ENCODE measurements at places on chromosomes 12 and 14.

DNA sequence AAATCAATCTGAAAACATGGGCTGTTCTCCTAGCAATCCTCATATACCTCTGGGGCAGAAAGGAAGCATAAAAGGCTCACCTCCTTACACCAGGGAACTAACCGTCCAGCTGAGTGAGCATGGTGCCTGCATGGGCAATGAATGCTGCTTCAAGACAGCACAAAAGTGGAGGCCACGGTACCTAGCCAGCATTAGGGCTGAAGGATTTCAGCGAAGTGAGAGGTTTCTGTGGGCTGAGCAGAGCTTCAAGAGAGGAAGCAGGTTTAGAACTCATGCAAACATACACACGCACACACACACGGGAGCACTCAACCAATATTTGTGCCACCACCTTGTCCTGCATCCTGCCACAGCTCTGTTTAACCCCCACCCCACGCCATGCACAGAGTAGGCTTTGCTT is 838.5 kb upstream of the TMEM132C start:
- DNase-seq, result no peak

GRCh38 chr14:103828315-103828967 is 18.9 kb downstream of the PPP1R13B start:
- no peak for DNase-seq

GRCh38 chr12:6205144-6205539 is 4.9 kb downstream of the CD9 start:
- DNase-seq, result no peak

DNA sequence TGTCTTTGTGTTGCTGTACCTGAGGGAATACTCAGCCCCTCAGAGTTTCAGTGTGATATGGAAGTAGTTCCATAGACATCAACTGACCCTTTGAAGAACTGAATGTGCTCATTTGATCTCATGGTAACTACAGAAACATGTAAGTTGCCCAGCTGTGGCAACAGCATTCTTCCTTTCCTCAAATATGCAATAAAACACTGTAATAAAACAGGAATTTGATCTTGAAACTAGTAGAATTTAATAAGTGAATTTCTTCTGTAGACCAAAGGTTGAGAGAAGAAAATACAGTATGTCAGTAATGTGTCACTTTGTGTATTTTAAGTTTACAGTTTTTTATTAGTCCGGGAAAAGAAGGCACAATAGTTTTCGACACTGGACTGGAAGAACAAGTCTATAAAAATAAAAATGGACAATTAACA is 31.9 kb downstream of the KCTD10 start:
- DNase-seq, result no peak

GRCh38 chr14:66074537-66074936 is 411.6 kb upstream of the CCDC196 start:
- DNase-seq, result no peak

DNA sequence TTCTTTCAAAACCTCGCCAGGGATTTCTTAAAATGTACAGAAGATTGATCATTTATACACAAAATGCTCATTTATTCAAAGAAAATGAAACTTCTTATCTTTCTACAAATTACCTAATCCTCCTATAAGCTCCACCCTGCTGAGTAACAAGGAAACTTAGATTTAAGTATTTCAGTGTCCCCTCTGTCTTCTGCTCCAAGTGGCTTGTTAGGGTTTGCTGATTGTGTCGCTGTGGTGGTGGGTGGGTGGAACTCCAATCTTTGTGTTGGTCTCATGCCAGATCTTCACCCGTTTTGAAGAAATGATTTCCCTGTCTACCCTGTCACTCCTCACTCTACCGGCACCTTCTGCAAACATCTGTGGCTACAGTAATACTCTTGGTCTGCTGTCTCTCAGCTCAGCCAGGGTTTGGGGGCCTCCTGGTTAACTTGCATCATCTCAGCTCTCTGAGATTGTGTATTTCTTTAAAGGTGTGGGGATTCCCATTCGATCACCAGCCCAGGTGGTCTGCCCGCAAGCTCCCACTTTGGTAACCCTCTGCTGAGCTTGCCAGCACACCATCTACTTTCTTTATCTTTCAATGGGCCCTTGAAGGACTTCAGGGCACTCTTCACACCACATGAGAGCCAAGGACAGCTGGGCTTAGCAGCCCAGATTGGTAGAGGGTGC is 73.8 kb downstream of the DRAM1 start:
- no peak for DNase-seq

GRCh38 chr14:31207287-31207754 is 272 bp downstream of the HECTD1 start:
- DNase-seq, result no peak

GRCh38 chr14:103825101-103825500 is 22.3 kb downstream of the PPP1R13B start:
- no peak for DNase-seq

GRCh38 chr14:81192594-81192993 is 28.2 kb downstream of the GTF2A1 start:
- DNase-seq, result no peak

GRCh38 chr12:121085506-121086353 is 46.7 kb upstream of the OASL start:
- DNase-seq, result no peak

- no peak for DNase-seq
Observed at GRCh38 chr12:39723831-39724230, 104.2 kb upstream of the ABCD2 start.

DNA sequence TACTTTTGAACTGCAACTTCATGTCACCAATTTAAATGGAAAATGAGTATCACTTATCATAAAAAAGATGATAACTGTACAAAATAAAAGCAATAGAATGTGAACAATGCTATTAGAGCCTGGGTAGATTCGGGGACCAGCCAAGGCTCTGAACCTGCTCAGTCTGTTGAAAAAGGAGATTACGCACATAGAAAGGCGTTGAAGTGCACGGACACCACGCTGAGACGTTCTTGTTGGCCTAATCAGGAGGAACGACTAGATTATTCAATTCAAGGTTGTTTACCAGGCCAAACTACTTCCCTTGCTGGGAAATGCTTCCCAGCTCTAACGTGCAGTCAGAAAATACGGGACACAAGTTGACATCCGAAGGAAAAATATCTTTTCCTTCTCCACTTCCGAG is 23.5 kb upstream of the BDKRB1 start:
- no peak for DNase-seq

- DNase-seq, result no peak
Observed at GRCh38 chr12:32600681-32601080, 78.4 kb upstream of the DNM1L start.

DNA sequence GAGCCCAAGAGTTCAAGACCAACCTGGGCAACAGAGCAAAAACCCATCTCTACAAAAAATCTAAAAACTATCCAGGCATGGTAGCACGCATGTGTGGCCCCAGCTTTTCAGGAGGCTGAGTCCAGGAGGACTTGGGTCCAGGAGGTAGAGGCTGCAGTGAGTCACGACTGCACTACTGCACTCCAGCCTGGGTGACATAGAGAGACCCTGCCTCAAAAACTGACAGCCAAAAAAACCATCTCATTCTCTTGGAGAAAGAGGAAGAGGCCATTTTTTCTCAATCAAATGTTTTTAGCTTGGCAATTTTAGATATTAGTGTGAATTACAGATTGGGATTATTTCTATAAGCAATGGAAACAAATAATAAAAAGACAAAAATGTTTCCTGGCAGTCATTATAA is 38.2 kb downstream of the ZFC3H1 start:
- no peak for DNase-seq

DNA sequence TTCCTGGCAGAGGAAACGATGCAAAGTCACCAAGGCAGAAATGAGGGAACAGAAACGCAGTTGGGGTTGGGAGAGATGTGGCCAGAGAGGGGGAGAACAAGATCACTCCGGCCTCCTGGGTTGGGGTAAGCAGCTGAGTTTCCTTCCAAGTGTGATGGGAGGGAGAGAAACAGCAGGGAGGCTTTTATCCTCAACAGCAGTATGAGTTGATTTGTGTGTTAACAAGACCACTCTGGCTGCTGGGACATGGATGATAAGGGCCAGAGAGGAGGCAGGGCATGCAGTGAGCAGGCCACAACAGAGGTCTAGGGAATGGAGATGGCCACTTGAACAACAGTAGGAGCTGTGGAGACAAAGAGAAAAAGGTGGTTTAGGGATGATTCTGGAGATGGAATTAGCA is 66.8 kb downstream of the GLRX5 start:
- no peak for DNase-seq

- DNase-seq, result no peak
Observed at GRCh38 chr12:55043542-55043941, 23.8 kb downstream of the NEUROD4 start.

- no peak for DNase-seq
Observed at GRCh38 chr12:74066476-74066875, 471.2 kb upstream of the ATXN7L3B start.

DNA sequence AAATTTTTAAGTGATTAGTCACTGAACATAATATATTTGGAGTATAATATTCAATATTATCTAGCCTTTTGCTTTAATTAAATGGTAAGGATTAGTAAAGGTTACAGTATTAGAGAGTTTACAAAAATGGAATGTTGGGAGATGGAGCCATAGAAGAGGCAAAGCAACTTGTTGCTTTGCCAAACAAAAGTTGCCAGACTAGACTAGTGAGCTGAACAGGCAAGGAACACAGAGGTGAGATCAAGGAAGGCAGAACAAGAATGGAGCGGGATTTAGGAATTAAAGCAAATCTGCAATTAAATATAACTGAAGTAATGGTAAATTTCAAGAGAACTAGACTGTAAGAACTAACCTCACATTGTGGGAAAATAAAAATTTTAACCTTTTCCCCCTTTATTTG is 5.1 kb downstream of the ARF6 start:
- DNase-seq, result no peak

DNA sequence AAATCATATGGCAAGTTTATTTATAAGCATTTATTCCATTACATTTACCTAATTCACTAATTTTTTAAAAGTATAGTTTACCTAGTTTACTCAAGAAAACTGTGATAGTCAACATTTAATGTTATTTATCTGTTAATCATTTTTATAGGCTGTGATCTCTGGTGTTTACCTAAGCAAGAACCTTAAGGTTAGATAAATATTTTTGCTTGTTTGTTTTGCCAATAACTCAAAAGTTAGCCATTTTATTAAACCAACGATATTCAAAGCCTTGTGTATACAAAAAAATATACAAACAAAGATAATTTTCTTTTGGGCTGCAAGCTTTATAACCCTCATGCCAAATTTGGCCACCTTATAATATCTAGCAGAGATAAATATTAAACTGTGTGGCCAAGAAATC is 157.3 kb downstream of the SLCO1B3 start:
- no peak for DNase-seq

GRCh38 chr14:95185033-95185766 is 27.9 kb upstream of the DICER1 start:
- DNase-seq, result no peak

DNA sequence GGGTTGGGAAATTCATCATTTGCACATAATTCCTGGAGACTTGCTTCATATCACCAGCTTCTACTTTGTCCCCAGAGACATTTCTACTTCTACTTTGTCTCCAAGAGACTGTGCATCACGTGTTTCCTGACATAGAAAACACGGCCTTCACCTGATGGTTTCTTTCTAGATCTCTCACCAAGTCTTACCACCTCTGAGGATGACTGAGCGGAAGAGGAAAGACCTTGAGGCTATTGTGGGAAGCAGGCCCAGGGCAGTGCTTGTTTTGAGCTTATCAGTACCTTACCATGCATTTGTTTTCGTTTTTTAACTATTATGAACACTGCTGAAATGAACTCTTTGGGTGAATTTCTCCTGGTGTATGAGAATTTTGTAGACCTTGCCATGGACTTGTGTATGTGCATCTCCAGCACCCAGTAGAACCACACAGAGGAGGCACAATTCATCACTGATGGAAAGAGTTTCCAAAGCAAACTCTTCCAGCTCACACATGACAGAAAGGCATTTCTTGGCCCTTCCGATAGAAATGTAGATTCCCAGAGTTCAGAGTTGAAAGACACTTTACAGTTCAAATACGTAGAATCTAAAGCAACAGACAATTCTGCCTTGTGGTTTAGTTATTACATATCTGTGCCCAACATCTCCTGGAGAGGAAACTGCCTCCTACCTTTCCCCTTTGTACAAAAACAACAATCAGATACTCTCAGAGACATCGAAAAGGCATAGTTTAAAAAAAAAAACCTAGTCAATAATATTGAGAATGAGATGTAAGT is 434.7 kb downstream of the FUT8 start:
- no peak for DNase-seq

- no peak for DNase-seq
Observed at GRCh38 chr12:7004840-7005239, 13.4 kb downstream of the LPCAT3 start.

DNA sequence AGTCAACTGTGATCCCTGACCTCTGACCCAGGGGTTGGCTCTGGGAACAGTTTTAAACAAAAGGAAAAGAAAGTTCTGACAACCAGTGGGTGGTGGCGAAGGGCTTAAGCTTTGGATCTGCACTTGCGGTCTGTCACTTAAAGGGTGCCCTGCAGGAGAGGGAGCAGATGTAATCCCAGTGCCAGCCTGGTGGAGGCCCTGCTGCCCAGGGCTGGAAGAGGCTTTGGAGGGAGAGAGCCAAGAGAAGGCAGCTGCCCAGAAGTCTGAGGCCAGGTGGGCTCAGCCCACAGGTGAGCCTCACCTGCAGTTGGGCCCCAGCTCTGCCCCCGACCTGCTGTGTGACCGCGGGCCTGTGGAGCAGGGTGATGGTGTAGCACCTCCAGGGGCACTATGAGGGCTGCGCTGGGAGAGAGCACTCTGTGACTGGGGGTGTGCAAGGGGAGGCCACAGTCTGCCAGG is 19.1 kb downstream of the SH2B3 start:
- no peak for DNase-seq

- no peak for DNase-seq
Observed at GRCh38 chr12:236445-236844, 22.5 kb upstream of the SLC6A12 start.

- DNase-seq, result no peak
Observed at GRCh38 chr14:52061890-52062289, 7.0 kb downstream of the NID2 start.

GRCh38 chr14:46399049-46399448 is 252.5 kb downstream of the RPL10L start:
- DNase-seq, result no peak

DNA sequence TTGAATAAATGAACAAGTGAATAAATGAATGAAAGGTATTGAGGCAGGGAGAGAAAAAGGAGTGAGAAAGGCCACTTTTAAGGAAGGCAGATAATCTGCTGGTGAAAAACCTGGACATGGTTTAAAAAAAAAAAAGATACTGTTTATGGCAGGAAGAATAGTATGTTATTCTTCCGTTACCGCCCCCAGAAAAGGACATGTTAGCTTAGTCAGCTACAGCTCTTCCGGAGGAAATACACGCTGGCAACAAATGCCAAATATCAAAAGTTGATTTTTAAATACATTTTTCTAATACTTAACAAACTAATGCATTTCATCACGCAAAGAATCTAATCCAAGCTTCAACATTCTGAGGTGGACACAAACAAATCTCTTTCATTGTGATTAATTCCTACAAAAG is 43.2 kb downstream of the SLC5A8 start:
- no peak for DNase-seq

GRCh38 chr12:49527361-49528130 is 11.3 kb upstream of the KCNH3 start:
- no peak for DNase-seq

DNA sequence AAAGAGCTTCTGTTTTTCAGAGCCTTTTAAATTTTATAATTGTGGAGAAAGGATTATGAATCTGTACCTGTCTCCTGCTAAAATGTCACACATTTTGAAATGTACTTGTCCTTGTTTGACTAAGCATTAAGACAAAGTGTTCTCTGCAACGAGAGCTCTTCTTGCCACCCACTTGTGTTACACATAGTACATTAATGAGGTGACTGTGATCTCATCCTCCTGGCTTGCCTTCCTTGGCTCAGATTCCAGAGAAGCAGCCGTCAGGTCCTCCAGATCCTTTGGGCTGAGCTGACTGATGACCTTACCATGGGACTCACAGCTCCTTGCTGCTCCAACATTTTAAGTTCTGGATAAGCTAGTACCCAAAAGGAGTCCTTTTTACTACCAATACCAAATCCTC is 81.4 kb downstream of the BBS10 start:
- DNase-seq, result no peak
